ENCODE measurements at places on chromosomes 5 and 9.

GRCh38 chr9:27538647-27539046, 9.0 kb upstream of the MOB3B start:
- no peak for DNase-seq

- DNase-seq, result no peak
Measured at GRCh38 chr5:18967637-18968036, 1020.4 kb downstream of the CDH18 start.

GRCh38 chr9:114394523-114395333, 6.9 kb upstream of the AKNA start:
- no peak for DNase-seq

GRCh38 chr5:154367101-154367500, 78.7 kb upstream of the SAP30L start:
- DNase-seq, result peak; percentile 16

GRCh38 chr9:73152543-73152844, 829 bp downstream of the ANXA1 start:
- peak; percentile 79 for DNase-seq

- DNase-seq, result no peak
Measured at GRCh38 chr5:179377421-179378115, 32.3 kb upstream of the ADAMTS2 start.

GRCh38 chr9:91193087-91193657, 168.5 kb downstream of the AUH start:
- DNase-seq, result peak; percentile 99

GRCh38 chr9:71306134-71306533, 184.7 kb upstream of the TRPM3 start:
- DNase-seq, result no peak

GRCh38 chr9:76561900-76562299, 102.9 kb downstream of the GCNT1 start:
- no peak for DNase-seq

DNA sequence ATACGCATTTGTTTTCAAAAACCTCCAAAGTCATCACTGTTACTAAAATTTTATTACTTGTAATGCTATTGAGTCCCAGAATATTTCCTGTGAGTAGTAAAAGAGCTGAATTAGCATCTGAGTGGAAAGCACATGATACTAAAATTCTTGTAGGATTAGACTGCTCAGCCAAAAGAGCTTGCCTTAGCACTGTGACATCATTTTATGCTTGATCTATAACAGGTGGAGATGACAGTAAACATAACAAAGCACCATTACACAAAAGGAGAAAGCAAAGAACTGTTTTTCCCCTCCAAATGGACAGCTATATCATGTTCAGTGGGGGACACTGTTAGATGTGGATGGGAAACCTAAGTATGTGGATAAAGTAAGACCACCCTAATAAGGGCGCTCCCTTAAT, 5.8 kb upstream of the JAK2 start:
- DNase-seq, result no peak

- no peak for DNase-seq
Measured at GRCh38 chr5:173232499-173233346, 2.3 kb downstream of the NKX2-5 start.

DNA sequence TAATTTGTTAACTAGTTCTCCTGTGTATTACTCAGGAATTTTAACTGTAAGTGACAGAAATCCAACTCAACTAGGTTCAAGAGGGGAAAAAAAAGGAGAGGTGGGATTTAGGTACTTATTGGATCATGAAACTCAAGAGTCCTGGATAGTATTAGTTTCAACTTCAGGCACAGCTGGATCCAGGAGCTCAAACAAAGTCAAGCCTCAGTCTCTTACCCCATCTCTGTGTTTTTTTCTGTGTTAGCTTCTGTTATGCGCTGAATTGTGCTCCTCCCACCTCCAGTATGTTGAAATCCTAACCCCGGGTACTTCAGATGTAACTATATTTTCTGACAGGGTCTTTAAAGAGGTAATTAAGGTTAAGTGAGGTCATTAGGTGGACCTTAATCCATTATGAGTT, 53.5 kb downstream of the SMIM23 start:
- DNase-seq, result no peak

DNA sequence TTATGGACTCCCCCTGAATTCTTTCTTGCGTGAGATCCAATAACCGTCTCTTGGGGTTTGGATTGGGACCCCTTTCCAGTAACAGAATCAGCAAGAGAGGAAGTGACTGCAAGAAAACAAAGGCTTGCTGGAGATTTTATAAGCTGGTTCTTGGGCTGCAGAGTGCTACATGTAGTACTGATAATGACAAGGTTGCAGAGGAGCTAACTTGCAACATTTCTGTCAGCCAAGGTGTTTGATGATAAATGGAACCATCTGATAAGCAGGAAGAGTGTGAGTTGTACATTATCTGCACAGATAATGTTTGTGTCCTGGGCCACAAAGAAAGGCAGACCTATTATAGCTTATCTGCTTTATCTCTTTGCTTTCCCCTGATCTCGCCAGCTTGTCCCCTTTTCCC, 37.1 kb downstream of the DNAJB5 start:
- DNase-seq, result no peak

- peak; percentile 40 for DNase-seq
Measured at GRCh38 chr9:98998441-98999151, 54.9 kb downstream of the COL15A1 start.

- no peak for DNase-seq
Measured at GRCh38 chr9:93536874-93537273, 39.5 kb upstream of the PHF2 start.

DNA sequence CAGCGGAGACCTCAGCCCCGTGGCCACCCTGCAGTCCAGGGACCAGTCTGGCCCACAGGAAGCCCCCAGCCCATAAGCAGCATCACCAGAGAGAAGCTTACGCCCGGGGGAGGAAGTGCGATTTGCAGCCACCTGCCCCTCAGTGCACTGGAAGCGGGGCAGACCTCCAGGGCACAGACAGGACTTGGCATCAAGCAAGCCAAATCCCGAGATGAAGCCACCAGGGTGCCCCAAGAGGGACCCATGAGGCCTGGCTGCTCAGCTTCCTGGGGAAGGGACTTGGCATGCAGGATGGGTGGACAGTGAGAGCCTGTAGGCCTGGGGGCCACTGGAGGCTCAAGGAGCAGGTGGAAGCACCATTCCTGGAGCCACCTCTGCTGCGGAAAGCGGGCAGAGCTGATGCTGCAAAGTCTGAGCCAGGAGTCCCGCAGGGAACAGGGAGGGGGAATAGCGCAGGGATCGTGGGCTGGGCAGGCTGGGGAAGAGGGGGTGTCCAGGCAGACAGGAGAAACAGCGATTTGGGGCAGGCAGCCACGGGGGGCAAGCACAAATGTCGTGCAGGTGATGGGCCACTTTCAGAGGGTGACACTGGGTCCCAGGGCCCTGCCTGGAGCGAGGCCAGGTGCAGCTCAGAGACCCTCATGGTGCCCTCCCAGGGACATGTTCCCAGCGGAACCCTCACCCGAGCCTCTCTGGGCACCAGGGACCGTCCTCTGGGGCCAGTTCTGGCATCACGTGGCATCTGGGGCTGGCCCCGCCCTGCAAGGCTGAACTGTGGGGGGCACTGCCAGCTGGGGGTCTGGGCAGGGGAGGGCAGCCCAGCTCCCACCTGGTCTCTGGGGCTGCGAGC, 3.2 kb downstream of the LRRC26 start:
- no peak for DNase-seq

DNA sequence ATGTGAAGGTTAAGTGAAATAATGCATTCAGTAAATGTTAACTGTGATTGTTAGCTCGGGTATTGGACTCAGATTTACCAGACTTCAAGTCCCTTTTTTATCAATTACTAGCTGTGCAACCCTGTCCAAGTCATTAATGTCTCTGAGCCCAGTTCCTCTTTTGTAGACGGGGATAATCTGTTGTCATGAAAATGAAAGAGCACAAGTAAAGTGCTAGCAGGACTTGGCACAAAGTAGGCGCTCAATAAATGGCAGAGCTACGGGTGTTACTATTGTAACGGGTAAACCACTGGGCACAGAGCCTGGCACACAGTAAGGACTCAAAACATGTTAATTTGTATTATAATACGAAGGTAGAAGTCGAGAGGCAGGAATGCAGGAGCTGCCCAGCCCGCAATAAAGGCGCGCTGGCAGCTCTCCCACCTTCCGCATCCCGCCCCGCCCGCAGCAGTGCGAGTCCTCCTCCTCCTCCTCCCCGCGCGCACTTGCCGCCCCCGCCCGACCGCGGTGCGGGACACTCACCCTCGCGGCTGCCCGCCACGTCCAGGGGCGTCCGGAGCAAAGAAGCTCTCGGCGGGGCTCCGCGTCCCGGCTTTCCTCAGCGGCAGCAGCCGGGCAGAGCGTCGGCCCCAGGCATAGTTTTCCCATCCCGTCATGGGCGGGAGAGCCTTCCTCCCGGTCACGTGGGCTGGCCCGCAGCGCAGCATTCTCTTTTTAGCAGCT, at the start of gene C1QTNF2:
C1QTNF2 (minus strand) TSS at position 637 of the 723 bp plus-strand sequence. CDS start 15,615 bp downstream, outside the sequence.
- no peak for DNase-seq

DNA sequence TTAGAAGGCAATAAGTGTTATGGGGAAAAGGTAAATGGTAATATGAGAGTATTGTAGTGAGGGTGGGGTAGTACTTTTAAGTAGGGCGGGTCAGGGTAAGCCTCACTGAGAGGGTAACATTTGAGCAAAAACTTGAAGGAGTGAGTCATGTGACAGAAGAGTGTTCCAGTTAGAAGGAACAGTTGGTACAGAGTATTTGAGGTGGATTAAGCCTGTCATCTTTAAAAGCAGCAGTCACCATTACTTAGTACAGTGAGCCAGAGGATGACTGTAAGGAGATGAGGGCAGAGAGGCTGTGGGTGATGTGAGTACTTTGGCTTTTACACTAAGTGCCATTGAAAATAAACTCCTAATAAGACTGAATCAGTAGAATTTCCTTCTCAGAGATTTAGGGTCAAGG, 54.8 kb downstream of the UBAP1 start:
- no peak for DNase-seq

DNA sequence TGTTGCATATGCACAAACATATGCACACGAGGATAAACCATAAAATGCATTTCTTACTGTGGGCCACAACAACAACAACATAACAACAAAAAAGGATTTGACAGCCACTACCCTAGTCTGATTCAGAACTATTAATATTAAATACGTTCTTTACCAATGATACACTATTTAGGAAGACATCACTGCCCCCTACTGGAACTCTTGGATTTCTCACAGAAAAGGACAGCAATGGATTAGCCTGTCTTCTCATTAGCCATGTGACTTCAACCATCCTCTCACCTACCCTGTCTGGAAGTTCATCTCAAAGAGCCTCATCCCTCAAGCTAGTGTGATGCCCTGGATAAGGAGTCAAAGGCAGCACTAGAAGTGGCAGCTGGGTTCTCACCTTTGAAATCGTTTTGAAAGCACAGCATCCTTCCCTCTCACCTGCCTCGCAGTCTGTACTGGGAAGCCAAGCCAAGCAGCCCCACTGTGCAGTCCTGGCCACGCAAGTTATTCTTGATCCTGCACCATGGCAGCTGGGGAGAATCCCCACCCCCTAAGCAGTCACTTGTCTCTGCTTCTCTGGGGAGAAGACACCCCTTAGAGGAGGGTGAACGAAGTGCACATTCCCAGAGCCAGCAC, 64.6 kb downstream of the SH3TC2 start:
- DNase-seq, result peak; percentile 55

DNA sequence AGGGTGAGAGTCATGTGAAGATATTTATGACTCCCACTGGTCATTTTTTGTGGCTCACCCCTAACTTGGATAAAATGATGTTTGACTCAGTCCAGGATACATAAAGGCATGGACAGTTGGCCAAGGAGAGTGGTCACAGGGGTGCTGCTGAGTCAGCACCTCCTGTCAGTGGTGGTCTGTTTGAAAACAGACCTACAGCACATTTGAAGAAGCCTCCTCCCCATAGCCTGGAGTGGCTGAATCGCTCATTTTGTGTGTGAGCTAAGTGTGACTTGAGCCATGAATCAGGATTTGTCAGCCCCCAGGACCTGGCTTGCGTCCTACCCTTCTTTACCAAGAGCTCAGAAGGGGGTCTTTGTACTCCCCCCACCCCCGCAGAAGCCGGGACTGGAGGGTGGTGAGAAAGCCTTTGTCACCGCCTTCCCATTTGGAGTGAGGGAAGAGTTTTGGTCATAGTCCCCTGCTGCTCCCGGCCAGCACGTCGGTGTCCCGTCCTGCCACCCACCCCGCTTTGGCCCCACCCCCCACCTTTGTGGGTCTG, 35.6 kb downstream of the TRIO start:
- peak; percentile 100 for DNase-seq

DNA sequence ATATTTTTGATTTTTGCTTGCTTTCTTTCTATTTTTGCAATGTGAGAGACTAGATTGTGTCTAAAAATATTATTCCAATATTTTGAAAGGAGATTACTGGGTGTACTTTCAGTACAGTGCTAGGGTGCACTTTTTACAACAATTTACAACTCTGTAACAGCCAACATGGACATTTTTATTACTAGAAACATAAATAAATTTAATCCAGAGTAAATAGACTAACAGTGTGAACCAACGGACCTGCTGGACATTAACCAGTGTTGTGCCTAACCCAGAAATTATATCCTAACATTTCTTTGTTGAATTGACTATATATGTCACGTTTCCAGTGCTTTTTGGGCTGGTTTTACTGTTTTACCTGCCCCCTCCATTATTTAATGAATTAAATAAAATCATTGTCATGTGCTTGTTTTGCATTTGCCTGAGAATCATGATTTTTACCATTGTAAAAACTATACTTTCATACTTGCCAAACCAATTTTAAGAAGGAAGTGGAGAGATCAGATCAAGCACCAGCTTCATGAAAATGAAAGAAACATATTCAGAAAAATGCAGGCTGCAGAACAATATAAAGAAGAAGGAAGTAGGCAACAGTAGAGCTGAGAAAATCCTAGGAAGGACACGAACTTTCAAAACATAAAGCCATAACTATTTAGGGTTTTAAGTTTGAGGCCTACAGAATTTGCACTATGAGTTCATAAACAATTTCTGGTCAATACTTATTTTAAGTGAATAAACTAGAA, 400.8 kb upstream of the PIK3R1 start:
- DNase-seq, result no peak

DNA sequence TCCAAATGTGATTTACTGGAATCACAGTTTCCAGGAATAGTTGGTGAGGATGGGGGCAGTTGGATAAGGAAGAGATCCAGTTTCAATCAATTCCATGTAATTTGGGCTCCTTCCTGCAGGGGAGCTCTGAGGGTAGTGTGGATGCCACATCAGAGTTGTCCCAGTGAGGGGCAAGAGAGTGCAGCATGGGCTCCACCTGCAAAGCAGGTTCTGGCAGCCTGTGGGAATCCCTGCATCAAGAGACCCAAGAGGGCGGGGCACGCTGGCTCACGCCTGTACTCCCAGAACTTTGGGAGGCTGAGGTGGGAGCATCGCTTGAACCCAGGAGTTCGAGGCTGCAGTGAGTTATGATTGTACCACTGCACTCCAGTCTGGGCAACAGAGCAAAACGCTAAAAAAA, 188.5 kb downstream of the CACNA1B start:
- no peak for DNase-seq

DNA sequence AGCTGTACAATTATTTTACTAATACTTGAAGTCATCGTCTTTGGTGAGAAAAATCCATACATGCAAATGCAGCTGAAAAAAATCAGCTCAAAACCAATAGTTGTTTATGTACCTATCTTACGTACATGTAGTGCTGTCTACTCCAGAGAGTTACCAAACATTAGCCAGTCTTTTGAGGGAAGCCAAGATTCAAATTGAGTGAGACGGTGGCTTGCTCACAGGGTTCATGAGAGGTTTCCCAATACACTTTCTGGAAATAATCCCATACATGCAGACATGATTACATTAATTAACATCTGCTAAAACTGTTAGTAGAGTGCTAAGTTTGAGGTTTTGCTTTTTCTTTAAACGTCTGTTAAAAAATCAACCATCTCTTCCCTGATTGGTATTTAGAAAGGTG, 2.3 kb downstream of the C9orf72 start:
- no peak for DNase-seq

Measured in RCC 7860 (cell line).